Endothelial cell (in vitro differentiated cells): ENCODE measurements at places on chromosomes 6 and 20.

- no peak for DNase-seq
These were observed 13.8 kb upstream of the B4GALT5 start for GRCh38 chr20:49727478-49727877.

GRCh38 chr6:132511831-132512220 lies 1.1 kb downstream of the STX7 start:
- no peak for DNase-seq

GRCh38 chr20:50392138-50392866 lies 117.9 kb upstream of the PTPN1 start:
- DNase-seq, result no peak

DNA sequence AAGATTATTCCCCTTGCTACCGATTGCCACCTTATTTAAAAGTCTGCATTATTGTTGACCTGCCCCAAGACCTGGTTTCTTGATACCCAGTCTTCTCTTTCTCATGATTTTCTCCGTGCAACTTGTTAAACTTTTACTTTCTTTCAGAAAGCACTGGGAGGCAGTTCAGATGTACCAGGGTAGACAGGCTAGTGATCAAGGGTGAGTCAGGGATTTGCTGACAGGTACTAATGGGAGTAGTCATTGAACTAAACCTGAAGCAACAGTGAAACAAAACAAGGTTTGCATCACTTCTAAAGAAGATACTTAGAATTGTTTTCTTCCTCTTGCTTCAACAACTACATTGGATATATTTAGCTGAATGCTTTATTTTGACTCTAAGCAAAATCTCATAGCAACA lies 124.4 kb downstream of the KCNQ5 start:
- no peak for DNase-seq
